ENCODE measurements at places on chromosomes 5 and 9.
A peak's percentile ranks its signal among the peaks of the same experiment; 100 is the strongest.

DNA sequence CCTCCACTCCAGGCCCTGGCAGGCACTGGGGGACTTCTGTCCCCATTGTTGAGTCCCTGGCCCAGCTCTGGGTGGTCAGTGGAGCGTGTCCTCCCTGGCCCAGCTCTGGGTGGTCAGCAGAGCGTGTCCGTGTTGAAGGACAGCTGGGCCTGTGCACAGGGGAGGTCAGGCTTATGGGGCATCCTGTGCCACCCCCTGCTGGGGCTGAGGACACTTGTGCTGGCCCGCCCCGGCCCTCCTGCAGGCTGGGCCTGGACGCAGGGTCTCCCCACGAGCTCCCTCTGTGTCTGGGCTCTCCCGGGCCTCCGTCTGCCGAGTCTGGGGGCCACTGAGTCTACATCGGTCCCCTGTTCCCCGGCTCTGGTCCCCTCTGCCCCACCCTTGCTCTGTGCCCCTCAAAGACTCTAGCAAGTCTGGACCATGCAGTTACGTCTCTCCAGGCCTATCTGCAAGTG is 11.5 kb upstream of the CLIC3 start:
- DNase-seq, result no peak

DNA sequence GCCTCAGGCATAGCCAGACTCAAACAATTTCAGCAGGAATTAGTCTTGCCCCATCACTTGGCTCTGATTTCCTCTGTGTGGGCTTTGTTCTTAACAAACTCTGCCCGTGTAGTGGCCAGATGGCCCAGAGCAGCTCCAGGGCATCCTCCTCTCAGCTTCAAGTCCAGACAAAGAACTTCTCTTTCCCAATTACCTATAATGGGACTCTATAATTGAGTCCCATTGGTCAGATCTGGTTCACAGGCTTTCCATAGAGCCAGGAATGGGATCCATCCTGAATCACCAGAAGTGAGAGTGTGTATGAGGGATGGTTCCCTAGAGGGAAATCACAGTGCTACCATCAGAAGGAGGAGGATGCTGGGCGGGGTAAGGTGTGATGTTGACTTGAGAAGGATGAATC is 515.8 kb downstream of the KIF4B start:
- DNase-seq, result no peak

DNA sequence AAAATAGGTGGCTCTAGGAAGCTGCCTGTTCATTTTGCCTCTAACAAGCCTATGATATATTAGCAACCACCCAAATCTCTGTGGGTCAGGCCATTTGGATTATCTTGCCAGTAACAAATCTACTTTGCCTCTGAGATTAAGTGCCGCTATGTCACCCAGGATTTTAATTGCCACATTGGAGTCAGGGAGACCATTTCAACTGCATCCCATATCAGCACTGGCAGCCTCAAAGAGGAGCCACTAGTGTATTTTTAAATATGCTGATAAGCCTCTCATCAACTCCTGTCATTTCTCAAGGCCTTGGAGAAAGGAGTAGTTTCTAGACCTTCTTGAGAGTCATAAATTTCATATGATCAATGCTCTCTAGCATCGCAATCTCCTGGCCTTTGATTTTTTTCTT is 12.1 kb upstream of the ADAMTS19 start:
- DNase-seq, result no peak

DNA sequence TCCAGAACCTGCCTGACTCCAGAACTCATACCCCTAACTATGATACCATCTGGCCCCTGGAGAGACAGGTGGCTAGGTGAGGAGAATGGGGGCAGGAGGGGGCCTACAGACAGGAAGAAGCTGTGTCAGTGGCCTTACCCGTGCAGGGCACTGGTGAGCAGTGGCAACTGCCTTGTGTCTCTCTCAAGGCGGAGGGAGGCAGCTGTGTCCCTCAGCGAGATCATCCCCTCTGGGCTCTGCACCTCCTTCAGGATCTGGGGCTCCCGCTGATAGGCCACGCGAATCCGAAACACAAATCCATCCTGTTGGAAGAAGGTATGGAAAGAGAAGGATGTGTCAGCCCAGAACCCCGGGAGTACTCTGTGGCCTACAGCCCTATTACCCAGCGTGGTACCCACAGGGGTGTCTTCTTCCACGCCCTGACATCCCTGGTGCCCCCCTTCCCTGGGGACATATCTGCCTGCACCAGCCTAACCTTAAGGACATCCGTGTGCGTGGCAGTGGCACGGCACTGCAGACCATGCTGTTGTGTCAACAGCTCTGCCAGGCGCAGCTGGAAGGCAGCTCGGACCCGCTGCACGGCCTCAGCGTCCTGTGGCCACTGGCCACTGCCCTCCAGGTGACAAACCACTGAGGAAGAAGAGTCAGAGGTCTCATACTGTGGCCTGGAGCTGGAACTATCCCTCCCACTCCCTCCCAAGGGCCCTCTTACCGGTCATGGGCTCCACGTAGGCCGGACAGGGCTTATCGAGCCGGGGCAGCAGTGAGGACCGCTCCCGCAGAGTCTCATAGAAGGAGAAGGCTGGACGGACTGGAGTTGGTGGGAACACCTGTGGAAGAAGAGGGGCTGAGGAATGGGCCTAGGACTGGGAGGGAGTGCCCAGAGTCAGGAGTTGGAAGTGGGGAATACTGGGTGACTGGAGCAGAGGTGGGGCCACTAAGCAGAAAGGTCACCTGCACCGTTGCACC is 7.8 kb downstream of the NOL6 start:
- peak; percentile 1 for DNase-seq

DNA sequence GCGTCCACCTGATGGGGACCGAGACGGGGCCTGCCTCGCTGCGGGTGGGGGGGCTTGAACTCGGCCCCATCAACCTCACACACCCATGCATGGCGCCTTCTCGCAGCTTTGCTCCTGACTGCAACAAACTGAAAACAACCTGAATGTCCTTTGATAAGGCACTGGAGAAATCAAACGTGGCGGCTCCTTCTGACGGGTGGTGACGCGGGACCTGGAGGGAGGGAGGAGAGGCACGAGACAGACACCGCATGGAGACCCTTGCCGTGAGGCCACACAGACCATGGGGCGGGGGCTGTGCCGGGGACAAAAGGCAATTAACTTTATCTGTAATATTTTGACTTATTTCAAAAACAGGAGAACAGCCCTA is 48.6 kb downstream of the NACC2 start:
- no peak for DNase-seq
